ENCODE measurements at places on chromosomes 5 and 9.

DNA sequence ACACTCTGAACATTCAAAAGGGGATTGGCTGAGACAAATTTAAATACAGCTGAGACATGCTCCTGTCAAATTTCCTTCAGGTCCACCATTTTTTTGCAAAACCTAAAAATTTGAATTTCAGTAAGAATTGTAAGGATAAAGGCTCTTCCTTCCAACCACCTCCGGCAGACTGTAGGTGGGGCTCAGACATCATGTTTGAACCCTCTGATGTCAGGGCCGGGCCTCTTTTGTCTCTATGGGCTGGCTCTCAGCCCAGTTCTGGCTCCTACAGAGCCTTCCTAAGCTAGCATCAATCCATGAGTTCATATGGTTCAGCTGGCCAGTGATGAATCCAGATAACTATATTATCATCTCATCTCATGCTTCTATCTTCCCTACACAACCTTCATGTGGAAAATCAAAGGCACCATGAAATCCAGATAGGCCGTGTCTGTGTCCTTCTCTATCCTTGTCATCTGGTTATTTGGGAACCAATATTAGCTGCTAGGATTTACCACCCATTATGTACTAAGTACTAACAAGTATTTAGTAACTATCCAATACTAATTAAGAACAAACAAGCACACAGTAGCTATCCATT lies 44.2 kb downstream of the NIPSNAP3B start:
- peak; percentile 80 for DNase-seq

DNA sequence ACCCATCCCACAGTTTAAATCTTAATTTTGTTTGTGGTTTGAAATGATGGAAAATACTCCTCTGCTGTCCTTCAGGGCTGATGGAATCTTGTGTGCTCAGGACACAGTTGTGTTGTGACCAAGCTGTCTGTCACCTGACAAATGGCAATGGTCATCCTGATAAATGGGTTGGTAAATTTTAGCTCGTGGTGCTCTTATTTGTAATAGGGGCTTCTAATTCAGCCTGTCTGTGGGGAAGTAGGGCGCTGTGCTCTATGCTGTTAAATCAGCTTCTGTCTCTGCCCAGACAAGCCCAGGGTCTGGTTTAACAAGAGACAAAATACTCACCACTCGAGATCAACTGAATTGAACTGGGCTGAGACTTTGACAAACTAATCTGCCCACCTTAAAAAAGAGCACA lies 4.5 kb downstream of the LRRTM2 start:
- DNase-seq = no peak

DNA sequence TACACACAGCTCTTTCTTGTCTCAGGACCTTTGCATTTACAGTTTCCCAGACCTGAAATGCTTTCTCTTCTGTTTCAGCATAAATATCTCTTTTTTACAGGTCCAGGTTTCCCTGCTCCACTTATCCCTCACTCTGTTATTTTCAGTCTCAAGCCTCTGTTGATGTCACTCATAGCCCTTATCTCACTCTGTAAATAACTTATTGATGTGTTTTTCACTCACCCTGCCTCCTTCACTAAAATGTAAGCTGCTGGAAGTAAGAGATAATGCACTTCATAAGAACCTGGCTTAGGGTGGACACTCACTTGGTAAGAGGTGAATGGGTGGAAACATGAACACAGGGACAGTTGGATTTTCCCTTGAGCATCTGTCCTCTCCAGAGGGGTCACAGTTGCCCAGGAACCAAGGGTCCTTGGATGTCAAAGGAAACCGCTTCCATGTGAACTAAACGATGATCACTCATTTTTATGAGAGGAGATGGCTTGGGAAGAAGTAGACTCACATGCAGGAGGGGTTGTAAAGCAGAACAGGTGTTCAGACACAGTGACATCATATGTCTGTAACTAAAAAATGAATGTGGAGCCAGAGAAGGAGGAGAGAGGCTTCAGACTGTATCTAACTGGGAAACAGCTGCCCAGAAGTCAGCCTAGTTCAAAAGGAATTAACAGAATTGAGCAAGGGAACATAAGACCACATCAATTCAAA lies 5.5 kb upstream of the HTR4 start:
- DNase-seq = no peak

DNA sequence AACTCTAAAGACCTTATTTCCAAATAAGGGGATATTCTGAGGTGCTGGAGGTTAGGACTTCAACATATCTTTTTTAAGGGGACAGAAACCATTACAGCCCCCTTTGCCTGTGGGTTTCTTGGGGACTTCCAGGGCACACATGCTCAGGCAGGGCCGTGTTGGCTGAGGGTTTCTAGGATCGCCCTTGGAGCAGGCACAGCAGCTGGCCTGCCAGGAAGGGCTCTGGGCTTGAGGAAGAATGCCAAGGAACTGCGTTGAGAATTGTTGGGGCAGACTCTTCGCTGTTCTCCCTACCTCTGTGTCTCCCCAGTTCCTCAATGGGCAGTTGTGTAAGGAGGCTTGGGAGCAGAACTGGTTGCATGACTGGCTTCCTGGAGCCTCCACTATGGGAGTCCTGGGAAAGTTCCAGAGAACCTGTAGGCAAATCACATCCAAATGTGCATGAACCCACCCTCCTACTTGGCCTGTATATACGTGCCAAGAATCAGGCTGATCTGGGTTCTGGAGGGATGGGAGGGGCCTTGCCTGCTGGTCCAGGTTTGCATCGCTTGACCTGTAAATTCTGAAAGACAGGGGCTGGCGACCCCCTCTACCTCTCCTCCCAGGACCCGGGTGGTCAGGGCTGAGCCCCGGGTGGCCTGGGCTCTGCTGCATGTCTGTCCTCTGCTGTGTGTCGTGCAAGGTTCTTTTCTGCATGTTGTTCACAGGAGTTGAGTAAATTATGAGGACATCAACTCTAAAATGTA lies 65.5 kb downstream of the HSPA4 start:
- no peak for DNase-seq

- DNase-seq = no peak
Measured at GRCh38 chr9:18994263-18994916, 38.6 kb downstream of the SAXO1 start.

DNA sequence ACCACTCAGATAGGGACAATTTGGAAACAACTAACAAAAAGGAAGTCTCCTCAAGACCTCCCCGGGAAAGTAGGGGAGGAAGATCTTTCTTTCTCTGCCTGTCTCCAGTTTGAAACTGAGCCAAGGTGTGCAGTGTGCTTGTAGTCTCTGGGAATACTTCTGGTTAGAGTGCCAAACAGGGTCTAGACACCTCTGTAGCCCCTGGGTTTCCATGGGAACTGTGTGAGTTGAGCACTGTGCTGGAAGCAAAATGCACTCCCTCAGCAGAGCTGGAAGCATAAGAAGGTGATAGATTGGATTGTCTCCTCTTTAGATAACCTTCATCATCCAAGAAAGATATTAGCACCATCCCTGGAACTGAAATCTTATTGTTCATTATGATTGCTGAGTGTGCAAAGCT lies 129.2 kb upstream of the TNPO1 start:
- DNase-seq = no peak

DNA sequence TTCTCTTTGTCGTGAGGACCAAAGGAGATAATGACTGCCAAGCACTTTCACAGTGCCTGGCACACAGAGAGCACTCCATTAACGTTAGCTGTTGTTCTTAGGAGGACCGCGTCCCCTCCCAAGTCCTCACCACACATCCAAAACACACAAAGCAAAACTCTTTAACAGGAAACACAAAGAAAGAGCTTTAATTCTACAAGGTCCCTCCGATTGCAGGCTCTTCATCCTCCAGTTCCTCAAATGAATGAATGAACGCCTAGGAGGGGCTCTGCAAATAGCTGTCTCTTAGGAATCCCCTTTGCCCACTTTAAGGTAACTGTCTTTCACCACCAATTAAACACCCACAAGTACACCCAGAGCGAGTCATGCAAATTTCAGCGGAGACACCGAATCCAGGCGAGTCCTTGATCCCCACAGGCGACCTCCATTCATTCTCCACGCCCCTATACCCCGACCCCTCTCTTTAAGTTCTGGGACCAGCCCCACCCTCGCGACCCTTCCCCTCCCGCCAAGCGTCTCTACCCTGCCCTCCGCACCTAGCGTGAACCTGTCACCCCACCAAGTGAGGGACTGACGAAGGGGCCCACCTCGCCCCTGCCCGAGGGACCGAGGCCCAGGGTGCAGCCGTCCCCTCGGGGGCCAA lies 644 bp downstream of the TSC1 start:
- DNase-seq = no peak

- DNase-seq = no peak
Measured at GRCh38 chr9:128190516-128191405, 611 bp downstream of the CIZ1 start.

DNA sequence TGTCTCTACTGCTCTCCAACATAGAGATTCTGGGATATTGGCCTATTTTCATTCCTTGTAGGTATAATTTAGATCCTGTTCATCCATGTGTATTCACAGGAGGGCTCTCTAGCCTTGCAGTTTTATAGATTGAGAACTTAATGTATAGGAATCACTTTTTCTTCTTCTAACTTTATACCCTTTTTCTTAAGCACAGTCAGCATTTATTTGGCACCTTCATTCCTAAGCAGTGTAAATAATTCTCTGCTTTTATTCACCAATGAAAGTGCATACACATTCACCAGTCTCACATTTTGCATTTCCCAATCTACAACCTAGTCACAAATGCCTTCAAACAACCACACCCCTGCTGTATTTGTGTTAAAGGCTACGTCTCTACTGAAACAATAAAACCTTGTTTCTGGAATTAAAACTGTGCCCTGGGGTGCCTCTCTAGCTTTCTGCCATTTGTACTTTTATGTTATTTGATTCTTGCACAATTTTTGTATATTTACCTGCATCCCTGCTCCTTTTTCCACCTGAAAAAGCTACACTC lies 49.3 kb downstream of the NREP start:
- DNase-seq = no peak

GRCh38 chr5:107570805-107571531 lies 99.8 kb downstream of the EFNA5 start:
- no peak for DNase-seq

DNA sequence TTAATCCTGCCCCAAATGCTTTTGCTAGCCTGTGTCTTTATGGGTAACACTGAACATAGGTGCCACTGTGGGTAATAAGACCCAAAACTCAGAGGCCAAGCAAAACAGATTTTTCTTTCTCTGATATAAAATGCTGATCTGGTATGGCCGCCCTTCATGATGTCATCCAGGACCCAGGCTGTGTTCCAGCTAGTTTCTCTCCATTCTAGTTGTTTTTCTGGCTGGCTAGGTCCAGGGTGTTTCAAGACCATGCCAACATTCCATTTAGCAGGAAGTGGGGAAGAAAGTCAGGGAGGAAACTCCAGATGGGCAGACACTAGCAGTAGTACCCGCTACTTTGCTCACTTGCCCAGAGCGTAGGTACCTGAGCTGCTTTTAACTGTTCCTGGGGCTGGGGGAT lies 183.9 kb upstream of the OTULINL start:
- no peak for DNase-seq

- no peak for DNase-seq
Measured at GRCh38 chr5:31703757-31704156, 64.8 kb downstream of the PDZD2 start.

- no peak for DNase-seq
Measured at GRCh38 chr5:25862276-25862675, 1176.1 kb downstream of the CDH9 start.

DNA sequence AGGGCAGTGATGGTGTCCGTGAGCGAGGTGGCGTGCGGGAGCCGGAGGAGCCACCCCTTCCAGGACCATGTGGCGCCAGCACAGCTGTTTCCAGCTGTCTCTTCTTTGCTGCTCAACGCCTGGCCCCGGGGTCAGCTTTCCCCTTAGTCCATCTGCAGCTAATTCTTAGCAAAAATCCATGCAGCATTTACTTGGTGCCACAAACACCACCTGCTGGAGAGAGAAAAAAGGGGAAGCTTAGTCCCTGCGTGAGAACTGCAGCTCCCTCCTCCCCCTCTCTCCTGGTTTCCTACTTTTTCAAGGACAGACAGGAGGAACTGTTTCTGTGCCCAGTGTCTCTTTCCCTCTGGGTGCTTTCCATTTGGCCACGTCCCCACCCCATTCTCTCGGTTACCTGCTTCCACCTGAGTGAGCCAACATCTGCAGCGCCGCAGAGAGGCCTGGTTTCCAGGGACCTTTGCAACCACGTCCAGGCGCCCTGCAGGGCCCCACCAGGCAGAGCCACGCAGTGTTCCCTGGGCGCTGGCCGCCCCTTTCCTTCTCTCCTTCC lies 3.4 kb downstream of the SLC6A19 start:
- DNase-seq = peak; percentile 57

GRCh38 chr5:91381774-91382359 lies 1.2 kb downstream of the ARRDC3 start:
- DNase-seq = peak; percentile 94

DNA sequence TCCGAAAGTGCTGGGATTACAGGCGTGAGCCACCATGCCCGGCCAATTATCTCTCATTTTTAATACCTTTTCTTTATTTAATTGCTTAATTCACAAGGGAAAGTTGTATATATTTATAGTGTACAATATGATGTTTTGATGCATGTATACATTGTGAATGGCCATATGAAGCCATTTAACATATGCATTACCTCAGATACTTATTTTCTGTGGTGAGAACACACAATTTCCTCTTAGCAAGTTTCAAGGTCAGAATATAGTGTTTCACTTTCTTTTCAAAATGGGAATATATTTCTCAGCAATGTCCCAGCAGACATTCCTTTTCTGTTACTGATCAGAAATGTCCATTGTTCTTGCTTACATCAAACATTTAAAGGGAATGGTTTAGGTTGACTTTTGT lies 1596.3 kb downstream of the MAT2B start:
- DNase-seq = no peak

- no peak for DNase-seq
Measured at GRCh38 chr5:152622628-152623027, 217.5 kb upstream of the NMUR2 start.

GRCh38 chr5:39253196-39253595 lies 33.8 kb upstream of the FYB1 start:
- no peak for DNase-seq

DNA sequence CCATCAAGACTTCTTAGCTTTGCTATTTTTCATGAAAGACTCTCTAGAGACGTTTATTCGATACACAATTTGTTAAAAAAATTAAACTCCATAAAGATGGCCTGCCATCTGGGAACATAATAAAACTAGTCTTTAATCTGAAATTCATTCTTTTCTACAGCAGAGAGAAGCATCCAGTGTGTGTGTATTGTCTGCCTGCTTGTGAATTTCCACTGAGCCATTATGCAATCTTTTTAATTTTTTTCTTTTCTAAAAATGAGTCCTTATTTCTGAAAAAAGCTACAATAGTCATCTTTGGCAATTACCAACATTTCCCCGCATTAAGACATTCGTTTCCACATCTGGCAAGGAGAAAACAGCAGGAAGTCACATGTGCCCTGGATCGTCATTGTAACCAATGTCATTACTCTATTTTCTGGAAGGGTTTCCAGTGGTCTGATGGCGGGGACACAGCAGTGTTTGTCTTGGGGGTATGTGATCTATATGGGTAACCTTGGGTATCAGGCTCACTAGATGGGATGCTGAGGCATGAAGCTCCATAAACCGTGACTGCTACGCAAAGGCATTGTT lies 263.1 kb downstream of the MSX2 start:
- DNase-seq = no peak
